RWPE1 (cell line): ENCODE measurements at places on chromosomes 4 and X.

- DNase-seq, result no peak
Measured at GRCh38 chr4:149101649-149102048, 659.4 kb upstream of the NR3C2 start.

GRCh38 chrX:70331161-70331560 is 41.3 kb downstream of the KIF4A start:
- DNase-seq, result no peak

GRCh38 chr4:8157944-8158709 is 486 bp downstream of the ABLIM2 start:
- no peak for DNase-seq

DNA sequence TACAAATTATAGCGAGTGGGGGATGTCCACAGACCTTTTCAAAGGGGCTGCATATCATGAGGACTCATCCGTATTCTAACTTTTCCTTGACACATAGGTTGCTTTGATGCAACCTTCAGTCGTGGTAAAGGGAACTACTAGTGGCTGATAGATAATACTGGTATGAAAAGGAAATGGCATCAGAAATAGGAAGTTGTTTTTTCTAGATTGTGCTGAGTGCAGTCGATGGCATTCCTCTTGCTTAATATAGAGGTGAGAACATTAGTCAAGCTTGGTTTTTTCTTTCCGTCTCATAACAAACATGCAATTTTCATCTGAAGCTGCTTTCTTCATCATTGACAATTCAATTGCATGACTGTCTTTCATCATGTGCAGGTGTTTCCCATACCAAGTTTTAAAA is 16.6 kb downstream of the ENPEP start:
- no peak for DNase-seq

DNA sequence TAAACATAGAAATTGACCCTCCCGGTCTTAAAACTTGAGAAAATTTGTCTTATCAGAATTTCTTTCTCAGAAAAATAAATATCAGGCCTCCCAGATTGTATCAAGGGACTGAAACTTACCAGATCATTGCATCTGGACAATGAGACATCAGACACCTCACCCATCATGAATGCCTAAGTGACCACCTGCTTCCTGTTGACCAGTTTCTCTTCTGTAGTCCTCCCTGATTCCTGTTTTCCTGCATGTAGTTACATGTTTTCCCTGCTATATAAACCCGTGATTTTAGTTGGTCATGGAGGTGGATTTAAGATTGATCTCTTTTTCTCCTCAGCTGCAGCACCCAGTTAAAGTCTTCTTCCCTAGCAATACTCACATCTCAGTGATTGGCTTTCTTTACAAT is 548.1 kb downstream of the PPP4R3C start:
- no peak for DNase-seq

GRCh38 chr4:146095860-146096259 is 79.7 kb upstream of the LSM6 start:
- DNase-seq, result no peak

DNA sequence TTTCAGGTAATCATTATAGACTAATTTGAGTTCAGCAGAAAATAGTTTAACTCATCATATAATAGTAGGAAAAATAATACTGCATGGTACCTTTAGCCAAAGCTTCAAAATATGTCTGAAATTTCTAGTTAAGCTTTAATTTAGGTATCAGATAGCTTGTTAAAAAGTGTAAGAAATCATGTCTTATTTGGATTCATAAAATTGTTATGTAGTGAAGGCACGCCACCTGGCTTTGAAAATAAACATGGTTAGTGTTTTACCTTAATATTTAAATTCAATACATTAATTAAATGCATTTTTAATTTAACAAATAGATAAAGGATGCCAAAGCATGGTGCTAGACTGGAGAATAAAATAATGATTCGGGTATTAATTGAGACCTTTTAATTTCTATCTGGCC is 211.4 kb downstream of the FSTL5 start:
- no peak for DNase-seq

GRCh38 chr4:141702472-141703182 is 66.2 kb downstream of the IL15 start:
- no peak for DNase-seq
